ENCODE measurements at places on chromosomes 3 and 15.

DNA sequence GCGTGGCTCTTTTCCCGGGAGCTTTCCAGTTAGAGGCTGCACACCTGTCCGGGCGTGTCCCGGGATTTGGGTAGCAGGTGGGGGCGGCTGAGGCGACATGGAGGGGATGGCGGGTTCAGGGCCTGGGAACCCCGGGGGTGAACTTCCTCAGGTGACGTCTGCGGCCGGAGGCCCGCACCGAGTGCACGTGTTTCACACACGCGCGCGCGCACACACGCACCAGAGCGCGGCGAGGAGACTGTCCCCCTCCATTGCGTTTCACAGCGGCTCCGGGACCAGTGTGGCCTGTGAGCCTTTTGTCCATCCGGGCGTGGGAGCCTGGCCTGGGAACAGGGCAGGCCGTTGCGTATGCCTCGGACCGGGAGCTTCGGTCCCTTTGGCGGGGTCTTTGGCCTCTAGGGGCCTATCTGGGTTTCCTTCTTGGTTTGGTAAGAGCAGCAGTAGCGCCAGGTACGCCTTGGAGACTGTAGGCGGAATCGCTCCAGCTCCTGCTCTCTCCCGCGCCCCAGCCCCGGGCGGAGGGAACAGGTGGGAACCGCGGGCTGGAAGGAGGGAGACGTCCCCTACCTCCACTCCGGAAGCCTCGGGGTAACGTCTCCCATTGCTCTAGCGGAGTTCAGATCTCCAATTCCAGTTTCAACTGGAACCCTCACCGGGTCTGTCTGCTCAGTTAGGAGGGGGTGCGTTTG, 220.0 kb downstream of the MEIS2 start:
- DNase-seq: no peak

GRCh38 chr3:98991393-98991792, 89.9 kb upstream of the DCBLD2 start:
- DNase-seq: no peak

DNA sequence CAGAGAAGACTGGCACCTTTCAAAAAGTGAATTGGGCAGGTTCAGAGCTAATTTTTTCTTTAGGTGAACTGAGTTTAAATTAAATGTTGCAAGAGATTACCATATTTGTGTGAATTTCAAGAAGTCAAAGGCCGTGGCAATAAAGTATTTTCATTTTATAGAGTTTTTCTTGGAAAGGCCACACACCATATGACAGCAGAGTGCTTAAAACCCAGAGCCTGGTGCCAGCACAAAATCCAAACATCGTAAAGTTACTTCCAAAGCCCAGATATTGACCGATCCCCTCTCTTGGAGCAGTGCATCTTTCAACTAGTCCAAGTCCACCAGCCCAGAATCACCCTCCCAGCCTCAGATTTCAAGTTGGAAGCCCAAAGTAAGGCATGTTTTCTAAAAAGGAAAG, 164.5 kb downstream of the VGLL4 start:
- no peak for DNase-seq

DNA sequence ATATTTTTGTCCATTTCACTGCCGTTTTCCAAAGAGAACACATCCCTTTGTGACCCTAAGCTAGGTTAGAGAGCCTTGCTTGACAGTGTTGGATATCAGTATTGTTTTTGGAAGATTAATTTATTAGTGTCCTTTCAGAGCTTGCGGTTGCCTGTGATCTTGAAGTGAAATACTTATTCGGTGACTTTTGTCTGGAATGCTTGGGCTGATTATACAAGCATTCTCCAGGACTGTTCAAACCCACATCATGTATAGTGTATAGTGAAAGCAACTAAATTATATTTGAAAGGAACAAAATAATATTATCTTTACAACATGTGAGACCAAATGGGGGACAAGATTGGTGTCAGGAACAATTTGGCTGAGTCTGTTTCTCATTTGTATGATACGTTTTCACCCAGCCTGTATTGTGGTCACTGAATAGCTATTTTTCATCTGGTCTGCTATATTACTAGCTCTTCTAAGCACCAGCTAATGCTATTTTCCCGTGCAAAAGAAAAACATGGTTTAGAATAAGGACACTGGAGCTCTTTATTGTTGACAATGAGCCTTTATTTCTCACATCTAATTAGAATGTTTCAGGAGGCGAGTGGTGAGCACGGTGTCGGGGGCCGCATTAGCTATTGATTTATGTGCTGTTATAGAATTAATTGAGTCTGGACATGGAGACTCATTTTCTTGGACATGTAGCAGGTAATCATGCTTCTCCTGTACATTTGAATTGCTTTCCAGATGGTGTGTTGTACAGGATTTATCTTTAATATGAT, 158.1 kb downstream of the APBA2 start:
- no peak for DNase-seq

- DNase-seq: no peak
Measured at GRCh38 chr15:61376961-61377360, 147.9 kb upstream of the RORA start.

- no peak for DNase-seq
Measured at GRCh38 chr15:47675735-47676134, 41.6 kb upstream of the SEMA6D start.

GRCh38 chr3:34396956-34397355, 598.5 kb downstream of the PDCD6IP start:
- no peak for DNase-seq

- DNase-seq: no peak
Measured at GRCh38 chr3:105822171-105823123, 46.4 kb downstream of the CBLB start.

- no peak for DNase-seq
Measured at GRCh38 chr3:13308380-13308801, 111.7 kb downstream of the NUP210 start.

GRCh38 chr15:67865331-67865730, 25.5 kb upstream of the RNU6-1 start:
- no peak for DNase-seq

DNA sequence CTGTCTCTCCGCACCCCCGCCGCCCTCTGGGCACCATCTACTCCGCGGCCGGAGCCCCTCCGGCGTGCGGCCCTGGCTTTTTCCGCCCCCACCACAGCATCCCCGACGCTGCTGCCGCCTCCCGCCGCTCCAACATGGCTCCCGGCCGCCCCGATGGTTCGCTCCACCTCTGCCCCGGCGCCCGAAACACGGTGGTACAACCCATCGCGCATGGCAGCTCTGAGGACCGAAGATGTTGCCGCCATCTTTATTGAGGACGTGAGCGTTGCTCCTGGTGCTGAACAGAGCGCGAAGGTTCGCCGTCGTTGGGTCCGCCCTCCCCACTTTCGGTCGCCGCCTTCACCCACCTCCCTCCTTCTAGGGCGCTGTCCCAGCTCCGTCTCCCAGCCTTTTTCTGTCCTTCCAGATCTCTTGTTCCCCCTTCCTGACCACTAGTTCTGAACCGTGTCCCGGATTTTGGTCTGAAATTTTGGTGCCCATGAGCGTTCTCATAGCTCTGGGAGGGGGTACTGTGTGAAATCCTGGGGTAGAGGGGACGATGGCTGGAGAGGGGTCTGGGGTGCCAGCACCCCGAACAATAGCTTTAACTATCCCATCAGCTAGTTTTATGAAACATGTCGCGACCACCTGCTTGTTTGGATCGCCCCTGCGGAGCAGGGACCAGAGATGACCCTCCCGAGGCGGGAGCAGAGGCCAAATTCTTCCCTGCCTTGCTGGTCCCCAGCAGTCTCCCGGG, at the start of gene CELSR3:
CELSR3 (minus strand) TSS at position 134 of the 736 bp plus-strand sequence. CDS start 252 bp downstream, outside the sequence.
- peak; percentile 60 for DNase-seq

GRCh38 chr3:5462086-5462485, 274.6 kb downstream of the EDEM1 start:
- no peak for DNase-seq

DNA sequence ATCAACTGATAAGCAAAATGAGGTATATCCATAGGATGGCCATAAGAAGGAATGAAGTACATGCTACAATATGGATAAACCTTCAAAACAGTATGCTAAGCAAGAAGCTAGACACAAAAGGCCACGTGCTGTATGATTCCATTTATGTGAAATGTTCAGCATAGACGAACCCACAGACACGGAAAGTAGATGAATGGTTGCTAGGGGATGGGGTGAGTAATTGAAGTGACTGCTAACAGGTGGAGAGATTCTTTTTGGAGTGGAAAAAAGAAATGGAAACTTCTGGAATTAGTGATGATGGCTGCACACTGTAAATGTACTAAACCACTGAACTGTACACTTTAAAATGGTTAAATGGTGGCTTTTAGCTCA, 630 bp upstream of the EFCAB12 start:
- DNase-seq: no peak

Measured in effector memory CD4-positive, alpha-beta T cell (primary cell).